B cell (primary cell): ENCODE measurements at places on chromosomes 5 and 9. TPM values are rescaled to one million over a fixed set of nuclear protein-coding genes. Genes with fewer than 3 reads are reported as not detected.

MACROH2A1 gene
- total RNA-seq: 99.7 and 100.0 TPM in 2 replicates

LRRC8A gene
- 14.5 and 15.1 TPM in 2 replicates for total RNA-seq

IL4 gene
- total RNA-seq: not detected in 2 replicates

ARRDC1 gene
- 89.2 and 96.6 TPM in 2 replicates for total RNA-seq

CATSPER3 gene
- 0.79 and 2.7 TPM in 2 replicates for total RNA-seq

SLC28A3 gene
- total RNA-seq: not detected in 2 replicates

SCGB3A1 gene
- total RNA-seq: not detected in 2 replicates

LHX2 gene
- total RNA-seq: 0.49 TPM in 1 of 2 replicates, not detected in the other

SNCAIP gene
- total RNA-seq: not detected in 2 replicates

MARCOL gene
- total RNA-seq: not detected in 2 replicates

PCDHGA5 gene
- 1.7 and 1.8 TPM in 2 replicates for total RNA-seq

DNA sequence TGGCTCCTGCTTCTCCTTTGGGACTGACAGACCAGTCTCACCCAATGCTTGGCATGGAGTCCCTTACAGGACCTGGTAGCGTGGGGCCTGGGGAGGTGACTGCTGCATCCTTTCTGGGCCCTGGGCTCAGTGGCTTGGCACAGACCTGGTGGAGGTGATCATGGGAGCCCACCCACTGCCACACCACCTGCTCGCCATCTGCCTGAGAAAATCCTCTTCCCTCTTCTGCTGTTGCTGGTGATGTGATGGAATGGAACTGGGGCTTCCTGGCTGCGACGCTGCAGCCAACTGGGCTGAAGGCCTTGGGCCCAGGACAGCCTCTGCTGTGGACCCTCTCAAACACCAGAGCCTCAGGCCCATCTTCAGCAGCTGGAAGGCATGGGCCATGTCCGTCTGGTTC lies 122.5 kb upstream of the PANK3 start:
- DNase-seq: no peak

GRCh38 chr9:111752455-111752854 lies 42.3 kb downstream of the SHOC1 start:
- DNase-seq: no peak

GRCh38 chr9:7388755-7389154 lies 410.8 kb downstream of the DMAC1 start:
- no peak for DNase-seq

GRCh38 chr5:142795251-142795650 lies 25.1 kb downstream of the ARHGAP26 start:
- peak; percentile 80 for DNase-seq

- no peak for DNase-seq
Observed at GRCh38 chr5:13989832-13990231, 45.3 kb upstream of the DNAH5 start.

GRCh38 chr5:96963267-96963666 lies 27.4 kb downstream of the LNPEP start:
- peak; percentile 31 for DNase-seq

GRCh38 chr9:93116072-93116961 lies 17.7 kb downstream of the NINJ1 start:
- DNase-seq: no peak

- no peak for DNase-seq
Observed at GRCh38 chr5:93674866-93675459, 66.4 kb downstream of the POU5F2 start.

GRCh38 chr9:33049680-33050361 lies 24.7 kb downstream of the DNAJA1 start:
- no peak for DNase-seq

GRCh38 chr5:41356786-41357185 lies 143.5 kb upstream of the C6 start:
- DNase-seq: no peak

- DNase-seq: no peak
Observed at GRCh38 chr5:1803192-1803591, 2.0 kb downstream of the NDUFS6 start.

DNA sequence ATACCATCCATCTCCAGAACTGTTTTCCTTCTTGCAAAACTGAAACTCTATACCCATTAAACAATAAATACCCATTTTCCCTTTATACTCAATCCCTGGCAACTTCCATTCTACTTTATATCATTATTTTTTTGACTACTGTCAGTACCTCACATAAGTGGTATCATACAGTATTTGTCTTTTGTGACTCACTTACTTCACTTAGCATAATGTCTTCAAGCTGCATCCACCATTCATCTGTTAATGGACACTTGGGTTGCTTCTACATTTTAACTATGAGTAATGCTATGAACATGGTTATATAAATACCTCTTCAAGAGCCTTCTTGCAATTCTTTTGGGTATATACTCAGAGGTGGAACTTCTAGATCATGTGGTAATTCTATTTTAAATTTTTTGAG lies 11.6 kb upstream of the TYRP1 start:
- no peak for DNase-seq

GRCh38 chr9:110997847-110998246 lies 40.4 kb downstream of the LPAR1 start:
- DNase-seq: no peak

DNA sequence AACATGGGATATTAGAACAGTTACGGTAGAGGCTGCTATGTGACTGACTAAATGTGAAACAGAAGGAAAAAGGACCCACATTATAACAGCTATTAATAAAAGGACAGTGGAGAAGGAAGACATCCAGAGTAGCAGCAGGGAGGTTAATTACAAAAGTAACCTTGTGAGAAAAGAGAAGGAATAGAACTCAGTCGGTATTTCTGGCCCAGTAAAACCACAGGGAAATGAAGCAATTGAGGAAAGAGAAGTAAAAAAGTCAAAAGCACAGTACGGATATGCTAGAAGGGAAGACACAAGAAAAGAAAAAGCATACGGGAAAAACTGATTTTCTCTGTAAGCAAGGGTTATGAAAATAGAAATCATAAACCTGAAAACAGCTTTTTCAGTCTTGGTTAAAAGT lies 164.7 kb downstream of the RFX3 start:
- no peak for DNase-seq

GRCh38 chr5:93600409-93601070 lies 17.5 kb downstream of the NR2F1 start:
- no peak for DNase-seq

- DNase-seq: no peak
Observed at GRCh38 chr9:88920645-88921044, 70.6 kb upstream of the S1PR3 start.

GRCh38 chr5:139966856-139967255 lies 76.2 kb downstream of the NRG2 start:
- DNase-seq: no peak

DNA sequence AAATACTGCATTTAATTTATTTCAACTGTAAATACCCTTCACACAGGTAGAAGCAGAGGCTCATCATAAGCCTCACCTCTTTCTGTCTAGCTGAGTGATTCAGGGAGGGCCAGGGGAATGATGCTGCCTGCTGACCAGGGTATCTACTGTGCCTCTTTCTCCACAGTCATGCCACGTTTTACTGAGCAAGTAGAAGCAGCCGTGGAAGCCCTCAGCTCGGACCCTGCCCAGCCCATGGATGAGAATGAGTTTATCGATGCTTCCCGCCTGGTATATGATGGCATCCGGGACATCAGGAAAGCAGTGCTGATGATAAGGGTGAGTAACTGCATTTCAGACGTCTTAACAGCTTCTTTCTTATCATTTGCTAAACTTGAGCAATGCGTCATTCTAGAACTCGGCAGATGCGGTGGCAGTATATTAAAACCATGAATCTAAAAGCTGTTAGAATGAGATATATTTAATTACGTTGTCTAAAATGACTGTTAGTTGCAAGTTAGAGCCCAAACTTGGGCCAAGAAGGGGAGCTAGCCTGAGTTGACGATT lies 50.0 kb upstream of the LRRTM2 start:
- DNase-seq: no peak

- no peak for DNase-seq
Observed at GRCh38 chr5:174560861-174561260, 163.5 kb upstream of the MSX2 start.

DNA sequence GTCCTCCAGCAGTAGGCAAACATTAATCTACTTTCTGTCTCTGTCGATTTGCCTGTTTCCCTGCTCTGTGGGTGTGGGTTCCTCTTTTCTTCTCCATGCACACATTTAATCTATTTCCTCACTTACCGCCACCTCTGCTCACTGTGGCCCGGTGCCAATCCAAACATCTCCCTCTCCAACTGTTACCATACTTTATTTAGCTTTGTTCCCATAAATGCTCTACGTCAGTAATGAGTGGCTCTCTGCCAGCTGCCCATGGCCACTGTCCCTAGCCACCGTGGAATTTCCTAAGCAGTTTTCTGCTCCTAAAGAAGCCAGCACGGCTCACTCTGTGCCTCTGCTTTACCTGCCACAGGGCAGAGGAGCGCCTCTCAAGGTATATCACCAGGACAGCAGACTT lies 19.5 kb upstream of the GOLPH3 start:
- peak; percentile 56 for DNase-seq

- DNase-seq: peak; percentile 53
Observed at GRCh38 chr5:56951126-56951945, 587 bp downstream of the MIER3 start.

- no peak for DNase-seq
Observed at GRCh38 chr5:139293202-139293506, 386 bp upstream of the MATR3 start.

- DNase-seq: peak; percentile 65
Observed at GRCh38 chr5:96816411-96816939, 8.7 kb upstream of the ERAP1 start.

- no peak for DNase-seq
Observed at GRCh38 chr5:159640446-159640845, 275.8 kb upstream of the ADRA1B start.

GRCh38 chr9:107888773-107889227 lies 399.2 kb upstream of the KLF4 start:
- DNase-seq: no peak

- DNase-seq: no peak
Observed at GRCh38 chr9:82531795-82532194, 531.1 kb downstream of the RASEF start.

DNA sequence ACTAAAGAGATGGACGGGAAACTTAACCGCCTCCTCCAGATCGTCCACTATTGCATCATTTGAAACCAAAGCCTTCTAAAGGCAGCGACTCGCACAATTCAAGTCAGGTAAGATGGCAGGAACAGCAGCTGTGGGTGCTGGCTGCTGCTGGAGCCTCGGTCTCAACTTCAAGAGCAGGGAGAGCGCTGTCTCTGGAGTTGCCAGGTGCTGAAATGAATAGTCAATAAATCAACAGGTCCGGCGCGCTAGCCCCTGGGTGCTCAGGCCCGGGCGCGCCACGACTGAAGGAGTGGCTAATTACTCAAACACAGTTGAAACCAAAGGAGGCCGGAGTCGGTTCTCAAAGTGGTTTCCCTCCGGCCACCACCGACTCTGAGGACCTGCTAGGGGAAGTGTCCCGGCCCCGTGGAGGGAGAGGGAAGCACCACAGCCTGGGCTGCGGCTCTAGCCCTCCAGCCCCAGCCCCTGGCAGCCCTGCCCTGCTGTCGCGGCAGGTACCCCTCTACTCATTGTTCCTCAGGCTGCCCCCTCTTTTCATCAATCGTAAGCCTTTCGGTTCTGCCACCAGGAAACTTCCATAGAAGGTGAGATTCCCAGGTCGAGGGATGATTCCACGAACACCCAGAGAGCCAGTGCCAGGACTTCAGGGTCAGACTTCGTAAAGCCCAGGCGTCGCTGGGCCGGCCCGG lies 804 bp downstream of the TTC39B start:
- peak; percentile 60 for DNase-seq

- no peak for DNase-seq
Observed at GRCh38 chr5:16192311-16192710, 12.7 kb upstream of the MARCHF11 start.

DNA sequence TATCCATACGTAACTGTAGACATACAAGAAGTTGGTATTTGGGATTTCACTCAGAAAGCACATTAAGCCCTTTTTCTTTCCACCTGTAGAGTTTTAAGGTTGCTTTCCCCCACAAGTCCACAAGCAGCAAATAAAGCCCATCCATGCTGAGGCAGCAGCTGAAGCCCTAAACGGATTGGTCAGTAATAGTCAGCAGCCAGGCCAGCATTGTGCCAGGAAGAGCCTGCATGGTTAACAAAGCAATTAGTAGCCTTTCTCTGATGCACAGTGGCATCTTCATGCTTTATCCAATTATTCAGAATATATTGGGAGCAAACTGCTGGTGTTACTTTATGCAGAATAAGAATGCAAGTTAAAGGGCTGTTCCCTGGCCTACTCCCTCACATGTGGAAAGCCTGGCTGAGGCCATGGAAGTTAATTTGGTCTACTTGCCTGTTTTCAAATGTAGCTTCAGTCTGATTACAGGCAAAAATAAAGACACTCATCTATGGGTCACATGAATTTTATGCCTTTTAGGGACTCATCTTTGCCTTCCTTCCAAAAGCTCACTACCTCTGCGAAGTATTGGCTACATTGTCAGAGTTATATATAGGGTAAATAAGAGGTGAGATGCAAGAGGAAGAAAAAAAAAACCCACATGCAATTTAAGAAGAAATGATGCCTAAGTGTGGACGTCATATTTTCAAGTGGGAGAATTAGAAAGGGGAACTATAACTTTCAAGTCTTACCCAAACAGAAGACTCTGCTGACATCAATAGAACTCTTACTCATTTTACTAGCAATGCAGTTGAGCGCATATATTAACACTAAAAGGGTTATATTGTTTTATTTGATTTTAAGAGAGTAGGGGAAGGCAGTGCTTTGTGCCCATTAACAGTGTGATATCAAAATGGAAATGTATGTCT lies 15.9 kb downstream of the EBF1 start:
- DNase-seq: peak; percentile 78

DNA sequence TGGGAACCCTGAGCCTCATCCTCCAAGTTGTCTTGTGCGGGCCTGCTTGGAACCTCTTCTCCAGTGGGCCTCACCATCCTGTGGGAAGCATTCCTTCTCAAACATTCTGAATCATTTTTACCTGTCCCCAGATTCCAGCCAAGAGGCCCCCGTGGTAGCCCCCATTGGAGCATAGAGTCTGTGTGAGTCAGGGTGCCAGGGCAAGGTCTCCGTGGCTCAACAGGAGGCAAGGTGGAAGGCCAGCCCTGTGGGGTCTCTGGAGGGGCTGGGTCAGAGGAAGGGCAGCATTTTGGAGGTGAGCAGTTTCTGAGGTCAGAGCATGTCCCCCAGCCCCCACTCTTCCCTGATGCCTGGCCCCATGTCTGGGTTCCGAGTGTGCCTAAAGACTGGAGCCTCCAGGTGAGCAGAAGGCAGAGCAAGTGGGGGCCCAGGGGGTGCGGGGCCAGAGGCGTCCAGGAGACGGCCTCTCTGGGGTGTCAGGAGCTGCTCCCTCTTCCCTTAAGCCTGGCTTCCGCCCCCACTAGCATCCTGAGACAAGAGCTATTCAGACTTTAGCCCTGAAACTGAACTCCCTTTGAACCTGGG lies 2.1 kb downstream of the CACNA1B start:
- DNase-seq: no peak

DNA sequence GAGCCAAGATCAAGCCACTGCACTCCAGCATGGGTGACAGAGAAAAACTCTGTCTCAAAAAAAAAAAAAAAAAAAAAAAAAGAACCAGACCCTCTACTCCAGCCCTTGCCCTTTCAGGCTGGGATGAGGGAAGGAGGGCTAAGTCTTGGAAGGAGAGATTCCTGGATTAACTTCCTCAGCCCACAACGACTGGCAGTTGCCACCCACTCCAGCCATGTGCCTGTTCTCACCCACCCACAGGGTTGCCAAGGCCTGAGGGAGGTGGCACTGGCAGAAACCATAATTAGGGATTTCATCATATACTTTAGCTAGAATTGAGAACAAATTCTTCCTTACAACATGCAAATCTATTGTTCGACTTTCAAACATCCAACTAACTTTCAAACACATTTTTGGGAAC lies 87.8 kb upstream of the SLC30A5 start:
- no peak for DNase-seq
